ENCODE measurements at places on chromosomes 6 and 20.

- DNase-seq = no peak
Measured at GRCh38 chr6:45587229-45588060, 209.7 kb upstream of the SUPT3H start.

DNA sequence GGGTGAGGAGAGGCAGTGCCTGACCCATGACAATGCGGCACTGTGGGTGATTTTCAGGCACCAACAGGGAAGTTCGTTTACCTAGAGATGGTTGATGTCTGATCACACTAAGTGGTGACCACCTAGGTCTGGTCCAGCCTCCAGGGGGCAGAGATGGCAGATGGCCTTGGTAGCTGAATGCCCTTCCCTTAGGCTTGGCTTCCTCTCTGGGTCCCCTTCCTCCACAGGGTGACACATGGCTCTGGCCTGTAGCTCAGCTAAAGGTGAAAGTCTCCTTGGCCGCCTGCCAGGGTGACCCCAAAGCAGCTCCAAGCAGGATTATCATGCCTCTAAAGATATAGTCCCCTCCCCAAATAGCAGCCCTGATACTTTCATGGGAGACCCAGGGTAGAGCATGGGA is 6.4 kb downstream of the GDAP1L1 start:
- no peak for DNase-seq

GRCh38 chr6:109865968-109866367 is 112.1 kb upstream of the GPR6 start:
- peak; percentile 58 for DNase-seq

GRCh38 chr20:38951611-38952010 is 10.5 kb upstream of the DHX35 start:
- DNase-seq = no peak

GRCh38 chr6:36660771-36661471 is 17.6 kb upstream of the CDKN1A start:
- peak; percentile 89 for DNase-seq

DNA sequence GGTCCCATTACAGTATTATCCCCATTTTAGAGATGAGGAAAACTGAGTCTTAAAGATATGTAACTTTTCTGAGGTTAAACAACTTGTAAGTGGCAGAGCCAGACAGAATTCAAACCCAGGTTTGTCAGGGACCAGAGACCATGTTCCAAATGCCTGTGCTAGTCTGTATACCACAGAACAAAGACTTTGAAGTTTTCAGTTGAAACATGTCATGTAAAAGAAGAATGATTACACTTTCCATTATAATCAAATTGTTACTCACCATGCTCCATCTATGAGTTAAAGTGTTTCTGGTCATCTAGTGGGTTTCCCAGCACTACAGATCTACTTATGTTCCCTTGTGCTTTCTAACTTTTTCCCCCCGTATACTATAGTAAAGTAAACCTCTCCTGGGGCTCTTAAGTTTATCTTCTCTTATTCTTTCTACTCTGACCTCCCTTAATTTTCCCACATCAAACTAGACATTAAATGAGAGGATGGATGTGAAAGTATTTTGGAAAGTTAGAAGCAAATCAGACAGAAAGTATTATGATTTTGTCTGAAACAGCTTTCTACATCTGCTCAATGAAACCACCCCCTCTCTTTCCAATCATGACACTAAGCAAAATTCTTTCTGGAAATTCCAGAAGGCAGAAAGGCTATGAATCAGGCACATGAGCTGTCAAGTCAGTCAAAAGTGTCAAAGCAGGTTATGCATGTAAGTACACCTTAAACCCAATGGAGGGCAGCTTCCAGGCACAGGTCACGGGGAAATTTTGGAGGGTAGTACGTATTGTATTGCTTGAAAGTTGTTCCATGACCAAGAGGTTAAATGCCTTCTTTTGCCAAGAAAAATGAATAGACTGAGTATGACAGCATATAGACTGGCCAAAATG is 132.7 kb upstream of the MAP3K7 start:
- no peak for DNase-seq

DNA sequence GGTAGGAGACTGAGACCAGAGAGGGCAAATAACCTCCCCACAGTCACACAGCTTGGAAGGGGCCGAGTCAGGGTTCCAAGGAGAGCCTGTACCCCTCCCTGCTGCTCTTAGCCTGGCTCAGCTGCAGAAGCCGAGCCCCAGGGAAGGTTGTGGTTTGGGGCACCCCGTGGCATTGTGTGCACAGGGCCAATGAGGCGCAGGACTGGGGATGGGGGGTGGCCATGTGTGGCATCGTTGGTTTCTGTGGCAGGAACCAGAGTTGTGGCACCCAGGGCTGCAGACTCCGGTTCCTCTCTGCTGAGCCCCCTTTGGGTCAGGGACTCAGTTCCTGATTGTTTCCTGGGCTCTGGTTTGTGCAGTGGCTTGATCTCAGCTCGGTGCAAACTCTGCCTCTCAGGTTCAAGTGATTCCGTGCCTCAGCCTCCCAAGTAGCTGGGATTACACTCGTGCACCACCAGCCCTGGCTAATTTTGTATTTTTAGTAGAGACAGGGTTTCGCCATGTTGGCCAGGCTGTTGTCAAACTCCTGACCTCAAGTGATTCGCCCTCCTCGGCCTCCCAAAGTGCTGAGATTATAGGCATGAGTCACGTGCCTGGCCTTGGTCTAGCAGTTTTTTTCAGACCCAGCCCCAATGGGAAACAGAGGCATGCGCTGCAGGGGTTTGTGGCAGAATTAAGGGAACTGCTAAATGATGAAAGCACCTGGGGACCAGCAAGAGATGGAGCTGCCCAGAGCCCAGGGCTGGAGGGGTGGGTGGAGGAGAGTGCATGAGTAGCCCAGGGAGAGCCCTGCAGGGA is 221.0 kb upstream of the SULF2 start:
- DNase-seq = peak; percentile 70

DNA sequence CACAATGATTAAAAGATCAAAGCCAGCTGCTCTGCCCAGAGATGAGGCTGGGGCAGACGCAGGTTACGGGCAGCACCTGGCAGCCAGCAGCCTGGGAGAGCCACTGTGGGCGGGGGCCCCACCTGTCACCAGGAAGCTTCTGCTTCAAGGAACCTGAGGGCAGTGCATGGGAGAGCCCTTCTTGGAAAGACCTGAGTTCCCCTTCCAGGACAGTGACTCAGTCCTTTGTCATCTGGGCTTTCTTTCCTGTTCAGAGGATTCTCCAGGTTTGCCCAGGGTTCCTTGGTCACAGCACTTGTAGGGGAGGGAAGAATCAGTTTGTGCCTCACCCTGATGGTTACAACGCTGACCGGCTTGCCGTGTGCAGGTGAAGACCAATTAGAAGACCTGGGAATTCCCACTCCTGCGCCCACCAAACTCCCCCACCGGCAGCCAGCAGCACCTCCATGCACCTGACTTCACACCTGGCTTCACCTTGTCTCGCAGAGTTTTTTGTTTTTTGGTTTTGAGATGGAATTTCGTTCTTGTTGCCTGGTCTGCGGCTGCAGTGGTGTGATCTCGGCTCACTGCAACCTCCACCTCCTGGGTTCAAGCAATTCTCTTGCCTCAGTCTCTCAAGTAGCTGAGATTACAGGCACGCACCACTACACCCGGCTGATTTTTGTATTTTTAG is 2.0 kb downstream of the ZBP1 start:
- DNase-seq = no peak

DNA sequence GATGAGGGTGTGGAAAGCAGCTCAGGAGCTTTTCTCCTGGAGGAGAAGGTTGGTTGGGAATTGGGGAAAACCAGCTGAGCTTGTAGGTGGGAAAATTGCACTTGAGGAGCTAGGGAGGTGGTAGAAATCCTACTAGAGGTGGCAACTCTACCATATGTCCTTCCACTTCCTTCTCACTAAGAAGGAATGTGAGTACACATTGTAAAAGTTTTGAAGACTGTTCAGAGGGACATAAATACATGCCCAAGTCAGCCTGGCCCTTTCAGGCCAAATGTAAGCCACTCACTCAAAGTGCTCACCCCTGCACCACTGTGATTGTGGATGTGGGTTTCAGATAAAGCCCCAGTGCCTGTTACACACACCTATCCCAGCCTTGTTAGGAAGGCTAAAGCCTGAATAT is 290.5 kb upstream of the PLCB4 start:
- no peak for DNase-seq

GRCh38 chr20:44856442-44856841 is 29.1 kb upstream of the YWHAB start:
- no peak for DNase-seq

DNA sequence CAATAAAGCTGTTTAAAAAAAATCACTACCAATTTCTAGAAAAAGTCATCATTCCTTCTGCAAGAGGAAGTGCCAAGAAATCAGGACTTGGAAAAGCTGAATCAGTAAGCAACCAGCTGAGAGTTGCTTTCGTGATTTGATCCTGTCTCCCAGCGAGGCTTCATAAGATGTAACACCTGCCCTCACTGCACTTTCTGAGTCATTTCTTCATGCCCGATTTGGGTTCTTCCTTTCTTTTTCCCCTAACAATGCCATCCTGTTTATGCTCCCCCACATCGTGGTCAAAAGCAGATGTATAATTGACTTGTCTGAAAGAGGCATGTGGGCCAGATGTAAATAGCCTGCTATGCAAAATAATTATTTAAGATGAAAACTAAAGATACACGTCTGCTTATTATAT is 52.1 kb downstream of the RIPOR2 start:
- DNase-seq = no peak

DNA sequence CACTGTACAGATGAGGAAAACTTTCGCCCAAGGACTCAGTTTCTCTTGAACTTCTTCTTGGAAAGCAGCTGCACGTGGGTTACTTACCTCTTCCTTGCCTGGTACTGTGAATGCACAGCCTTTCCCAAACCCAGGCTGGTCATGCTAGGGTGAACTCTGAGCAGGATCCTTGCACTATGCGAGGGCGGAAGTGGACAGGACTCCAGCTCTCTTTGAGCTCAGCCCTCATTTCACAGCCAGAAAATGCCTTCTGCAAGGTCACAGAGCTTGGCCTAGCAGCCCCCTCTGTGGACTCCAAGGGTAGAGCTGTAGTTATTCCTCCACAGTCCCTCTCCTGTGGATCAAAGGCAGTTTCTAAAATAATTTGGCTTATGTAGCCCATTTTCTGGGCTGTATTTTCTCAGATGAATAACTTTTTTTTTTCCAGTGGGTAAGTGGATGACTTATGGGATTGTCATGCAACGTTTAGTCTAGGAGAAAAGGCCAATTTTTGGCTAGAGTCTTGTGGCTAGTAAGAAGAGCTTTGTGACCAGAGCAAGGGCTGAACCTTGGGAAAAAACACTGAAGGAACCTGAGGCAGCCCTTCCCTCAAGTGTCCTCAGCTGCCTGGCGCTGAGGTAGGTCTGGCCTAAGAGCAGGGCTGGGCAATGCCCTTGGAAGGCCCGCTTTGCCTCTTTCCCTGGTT is 172.7 kb downstream of the SCP2D1 start:
- DNase-seq = no peak

DNA sequence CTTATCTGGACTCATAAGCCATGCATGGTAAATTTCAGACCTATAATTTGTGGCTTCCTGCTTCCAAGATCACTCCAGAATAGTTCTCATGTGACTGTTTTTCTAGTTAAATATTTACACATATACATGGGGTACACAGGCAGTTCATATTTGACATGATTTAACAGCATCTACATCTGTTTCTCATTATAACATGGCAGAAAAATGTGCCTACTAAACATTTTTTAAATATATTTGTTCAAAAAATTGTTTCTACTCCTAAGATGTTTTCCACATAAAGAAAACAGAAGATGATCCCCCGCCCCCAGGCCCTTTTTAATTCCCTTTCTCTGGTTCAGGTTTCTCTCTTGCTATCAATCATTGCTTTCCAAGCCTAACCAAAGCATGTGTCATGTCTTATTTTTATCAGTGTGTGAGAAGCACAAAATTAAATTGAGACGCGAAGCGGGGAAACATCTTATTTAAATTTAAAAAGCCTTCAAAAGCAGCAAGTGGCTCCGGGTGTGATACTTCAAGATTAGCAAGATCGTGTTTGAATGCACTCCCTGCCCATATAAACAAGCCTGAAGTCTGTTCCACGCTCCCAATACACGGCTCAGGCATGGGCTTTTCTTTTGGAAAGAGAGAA is 37.3 kb downstream of the IPCEF1 start:
- DNase-seq = no peak

- DNase-seq = no peak
Measured at GRCh38 chr6:35230950-35231349, 17.2 kb downstream of the SCUBE3 start.

GRCh38 chr20:62850333-62850974 is 11.2 kb downstream of the TCFL5 start:
- no peak for DNase-seq

- DNase-seq = no peak
Measured at GRCh38 chr6:136726837-136727557, 65.3 kb downstream of the MAP3K5 start.

- no peak for DNase-seq
Measured at GRCh38 chr6:111294374-111294967, 188.5 kb downstream of the REV3L start.

DNA sequence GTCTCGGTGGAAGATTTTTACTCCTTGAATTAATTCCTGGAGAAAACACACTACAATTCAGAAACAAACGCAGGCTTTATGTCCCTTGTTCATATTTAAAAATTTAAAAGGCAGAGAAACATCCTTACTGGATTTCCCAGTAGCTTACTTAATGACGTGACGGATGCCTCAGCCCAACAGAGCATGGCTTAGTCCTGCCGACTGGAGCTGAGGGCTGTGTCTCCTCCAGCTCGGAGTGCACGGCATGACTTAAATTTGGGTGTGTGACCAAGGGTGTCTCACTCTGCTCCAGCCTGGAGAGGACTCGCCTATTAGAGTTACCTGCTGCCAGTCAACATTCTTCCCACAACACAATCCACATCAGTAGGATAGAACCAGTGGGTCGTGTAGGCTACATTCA is 107.1 kb downstream of the PSMB1 start:
- DNase-seq = no peak

GRCh38 chr6:72580281-72580940 is 41.5 kb upstream of the KCNQ5 start:
- DNase-seq = no peak

GRCh38 chr6:6002005-6002847 is 4.5 kb downstream of the NRN1 start:
- no peak for DNase-seq

- no peak for DNase-seq
Measured at GRCh38 chr6:150282806-150283205, 86.0 kb upstream of the IYD start.

DNA sequence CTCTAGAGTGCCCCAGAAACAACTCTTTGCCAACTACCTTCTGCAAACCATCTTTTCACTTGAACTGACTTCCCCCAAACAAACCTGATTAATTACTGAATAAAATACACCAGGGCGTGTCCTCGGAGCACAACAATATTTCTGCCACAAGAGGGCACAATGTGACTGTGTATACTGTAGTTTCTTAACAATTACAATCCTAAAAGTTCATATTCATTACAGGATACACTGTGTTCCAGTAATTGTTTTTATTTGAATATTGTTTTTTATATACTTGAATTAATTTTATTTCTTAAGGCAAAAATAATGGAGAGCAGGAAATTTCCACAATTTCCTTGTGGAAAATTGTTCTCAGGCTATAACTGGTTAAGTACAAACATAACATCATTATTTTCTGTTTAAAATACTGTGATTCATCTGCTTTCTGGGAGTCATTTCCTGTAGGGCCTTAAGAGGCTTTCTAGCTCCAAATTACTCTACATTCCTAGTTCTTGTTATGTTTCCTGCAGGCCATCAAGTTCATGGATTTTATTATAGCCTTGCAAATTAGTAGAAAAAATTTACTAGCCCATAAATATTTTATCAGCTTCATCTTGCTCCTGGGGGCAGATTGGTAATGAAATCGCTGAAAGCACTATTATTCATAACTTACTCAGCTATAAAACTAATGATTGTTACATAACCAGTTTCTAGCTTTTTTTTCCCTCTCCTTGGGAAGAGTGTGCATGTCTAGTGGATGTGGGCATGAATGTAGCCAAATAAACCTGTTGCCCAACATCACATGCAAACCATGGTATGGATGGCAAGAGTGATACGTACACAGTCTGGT is 51.9 kb upstream of the SLC22A16 start:
- DNase-seq = peak; percentile 59

Data from lower leg skin (tissue), 4 donors.